ENCODE measurements at places on chromosomes 16 and 17.
A peak's percentile ranks its signal among the peaks of the same experiment; 100 is the strongest.

DNA sequence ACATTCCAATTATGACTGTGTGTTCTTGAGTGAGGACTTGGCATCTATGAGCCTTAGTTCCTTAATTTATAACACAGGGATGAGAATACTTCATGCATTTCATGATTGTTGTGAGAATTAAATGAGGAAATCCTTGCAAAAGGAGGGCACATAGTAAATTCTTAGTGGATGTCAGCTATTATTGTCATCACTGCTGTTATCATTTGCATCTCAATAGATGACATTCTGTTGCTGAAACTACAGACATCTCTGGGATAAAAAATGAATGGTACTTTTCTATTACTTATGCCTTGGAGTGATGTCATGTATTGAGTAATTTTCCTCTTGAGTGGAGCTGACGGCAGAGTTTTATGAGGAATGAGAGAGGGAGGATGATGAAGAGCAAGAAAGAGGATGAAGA is 184.4 kb upstream of the CDH11 start:
- no peak for DNase-seq

DNA sequence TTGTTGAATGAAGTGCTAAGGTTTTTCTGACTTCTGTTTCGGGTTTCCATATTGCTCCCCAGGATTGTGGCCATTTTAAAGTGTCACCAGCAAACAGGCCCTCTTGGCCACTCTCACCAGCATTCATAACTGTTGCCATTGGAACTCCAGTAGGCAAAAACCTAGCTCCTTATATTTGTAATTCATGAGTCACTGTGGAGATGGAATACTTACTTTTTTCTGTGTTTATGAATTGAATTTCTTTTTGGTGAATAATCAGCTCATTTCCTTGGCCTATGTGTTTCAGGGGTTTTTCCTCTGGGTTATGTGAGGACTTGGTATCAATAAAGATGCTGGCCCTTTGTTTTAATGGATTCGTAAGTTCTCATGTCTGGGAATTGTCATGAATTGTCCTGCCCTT is 255.1 kb downstream of the SNX29 start:
- peak; percentile 34 for DNase-seq

- no peak for DNase-seq
These were observed 964 bp upstream of the FAAP100 start for GRCh38 chr17:81553018-81553615.

GRCh38 chr17:77441940-77442339 is 301.2 kb downstream of the SEC14L1 start:
- no peak for DNase-seq

GRCh38 chr16:30472328-30472942 is at the start of gene ITGAL:
TSS of gene ITGAL (plus strand) at chr16:30472742. CDS start at chr16:30472838, 96 bp downstream.
- DNase-seq, result no peak

- DNase-seq, result no peak
These were observed 54.2 kb downstream of the SREBF1 start for GRCh38 chr17:17782523-17783115.

- DNase-seq, result peak; percentile 63
These were observed 229.6 kb downstream of the MRTFB start for GRCh38 chr16:14300705-14301168.

DNA sequence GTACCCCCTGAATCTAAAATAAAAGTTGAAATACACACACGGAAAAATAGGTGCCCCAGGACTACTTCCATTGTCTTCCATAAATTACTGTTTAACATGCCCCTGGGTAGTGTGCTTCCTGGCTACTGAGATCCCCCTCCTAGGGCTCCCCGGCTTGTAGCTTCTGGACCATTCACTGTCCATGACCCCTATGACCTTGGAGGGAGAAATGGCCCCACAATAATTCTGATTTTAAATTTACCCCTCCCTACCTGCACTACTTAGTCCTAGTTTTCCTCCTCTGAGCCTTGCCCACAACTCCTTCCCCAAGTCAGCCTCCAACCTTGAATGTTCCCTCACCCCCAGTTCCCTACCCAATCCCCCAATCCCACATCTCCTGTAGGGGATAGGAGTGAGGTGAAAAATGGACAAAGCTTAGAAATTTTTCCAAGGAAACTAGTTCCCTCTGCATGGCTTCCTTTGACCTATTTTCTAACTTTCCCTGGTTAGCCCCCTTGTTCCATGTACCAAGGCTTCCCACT is 9.5 kb upstream of the MSL1 start:
- no peak for DNase-seq

GRCh38 chr16:67174706-67175231 is 4.4 kb downstream of the NOL3 start:
- DNase-seq, result no peak

- no peak for DNase-seq
These were observed 592.5 kb upstream of the CA10 start for GRCh38 chr17:52751051-52751450.

DNA sequence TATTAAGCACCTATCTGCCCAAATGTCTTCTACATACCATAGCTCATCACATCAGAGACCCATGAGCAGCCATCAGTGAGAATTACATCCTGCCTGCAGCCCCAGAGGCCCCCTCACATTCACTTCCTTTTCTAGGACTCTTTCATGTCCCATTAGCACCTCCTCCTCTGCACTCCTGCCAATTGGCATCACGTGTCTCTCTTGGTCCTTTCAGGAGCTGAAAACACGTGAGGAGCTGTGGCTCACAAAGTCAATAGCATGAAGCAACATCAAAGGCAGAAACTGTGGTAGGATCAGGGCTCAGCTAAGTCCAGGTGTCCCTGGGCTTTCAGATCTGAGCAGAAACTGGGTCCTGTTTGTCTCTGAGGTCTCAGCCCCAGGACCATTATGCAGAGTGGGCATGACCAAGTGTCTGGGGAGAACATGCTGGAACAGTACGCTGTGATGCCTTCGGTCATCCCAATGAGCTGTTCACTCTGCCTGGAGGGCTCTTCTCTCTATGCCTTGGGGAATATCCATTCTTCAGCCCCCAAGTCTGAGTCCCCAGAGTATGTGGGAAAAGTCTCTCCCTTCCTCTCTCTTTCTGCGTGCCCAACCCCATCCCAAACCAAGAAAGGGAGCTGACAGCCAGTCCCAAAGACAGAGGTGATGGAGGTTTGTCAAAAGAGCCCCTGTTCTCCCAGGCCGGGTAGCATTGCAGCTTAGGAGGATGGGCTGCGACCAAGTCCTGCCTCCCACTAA is 457.0 kb upstream of the CDH5 start:
- DNase-seq, result no peak

DNA sequence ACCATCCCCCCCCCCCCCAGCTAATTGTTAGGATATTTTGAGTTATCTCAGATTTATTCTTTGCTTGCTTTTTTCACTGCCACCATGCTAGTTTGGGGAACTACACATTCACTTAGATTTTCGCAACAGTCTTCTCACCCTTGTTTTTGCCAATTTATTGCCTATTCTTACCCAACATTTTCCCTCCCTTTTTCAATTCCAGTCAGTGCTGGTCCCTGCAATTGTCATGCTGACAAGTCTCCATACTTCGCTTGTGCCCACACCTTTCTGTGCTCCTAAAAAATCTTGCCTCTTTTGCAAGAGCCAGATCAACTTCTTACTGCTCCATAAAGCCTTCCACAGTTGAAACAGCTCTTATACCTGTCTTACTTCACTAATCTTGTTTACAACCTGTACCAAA is 16.3 kb downstream of the TNRC6A start:
- DNase-seq, result no peak

DNA sequence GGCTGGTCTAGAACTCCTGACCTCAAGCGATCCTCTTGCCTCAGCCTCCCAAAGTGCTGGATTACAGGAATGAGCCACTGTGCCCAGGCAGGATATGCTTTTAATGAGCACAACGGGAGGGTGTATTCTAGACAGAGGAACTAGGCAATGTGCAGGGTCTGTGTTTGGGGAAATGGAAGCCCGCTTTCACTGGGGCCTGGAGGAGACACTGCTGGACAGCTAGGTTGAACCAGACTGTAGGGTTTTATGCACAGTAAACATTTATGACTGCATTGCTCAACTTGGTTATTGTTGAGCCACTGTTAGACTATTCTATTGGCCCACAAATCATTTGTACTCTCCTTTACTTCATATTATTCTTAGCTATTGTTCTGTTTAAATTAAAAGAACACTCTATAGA is 10.2 kb upstream of the SIAH1 start:
- no peak for DNase-seq

- no peak for DNase-seq
These were observed 44.8 kb downstream of the BEAN1 start for GRCh38 chr16:66471716-66472393.

- no peak for DNase-seq
These were observed 13.8 kb downstream of the CORO7 start for GRCh38 chr16:4402439-4403132.

GRCh38 chr17:42133461-42134041 is 10.9 kb downstream of the HSPB9 start:
- DNase-seq, result no peak

GRCh38 chr17:77872714-77873499 is 85.6 kb upstream of the TNRC6C start:
- DNase-seq, result no peak

DNA sequence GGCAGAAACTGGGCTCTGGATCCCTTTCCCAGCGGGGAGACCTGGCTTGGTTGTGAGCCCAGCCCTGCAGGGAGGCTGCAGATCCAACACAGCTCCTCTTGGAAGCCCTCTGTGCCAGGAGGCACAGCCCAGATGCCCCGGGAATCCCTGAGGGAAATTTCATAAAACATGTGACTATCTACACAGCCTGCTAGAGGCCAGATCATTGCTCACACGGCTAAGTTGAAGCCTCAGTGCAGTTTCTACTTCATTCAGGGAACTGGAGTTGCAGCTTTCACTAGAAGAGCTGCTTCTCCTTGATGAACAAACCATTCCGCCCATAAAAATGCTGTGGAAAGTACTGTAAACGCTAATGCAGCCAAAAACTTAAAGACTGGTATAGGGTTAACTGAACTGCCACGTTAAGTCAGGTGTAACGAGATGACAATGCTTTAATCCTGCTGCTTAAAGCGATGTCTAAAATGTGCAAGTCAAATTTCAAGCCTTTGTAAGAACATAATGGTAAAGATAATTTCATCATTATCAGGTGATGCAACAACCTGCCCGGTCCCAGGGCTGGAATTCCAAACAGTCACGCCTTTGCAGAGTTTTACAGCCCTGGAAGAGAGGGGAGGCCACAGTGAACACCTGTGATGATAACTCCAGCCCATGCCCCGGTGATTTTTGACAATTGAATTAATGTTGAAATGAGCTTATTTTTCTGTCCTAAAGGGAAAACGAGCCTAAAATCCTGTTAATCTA is 172.5 kb downstream of the ZFHX3 start:
- DNase-seq, result no peak

- no peak for DNase-seq
These were observed 902 bp downstream of the SCRN2 start for GRCh38 chr17:47840001-47840741.

DNA sequence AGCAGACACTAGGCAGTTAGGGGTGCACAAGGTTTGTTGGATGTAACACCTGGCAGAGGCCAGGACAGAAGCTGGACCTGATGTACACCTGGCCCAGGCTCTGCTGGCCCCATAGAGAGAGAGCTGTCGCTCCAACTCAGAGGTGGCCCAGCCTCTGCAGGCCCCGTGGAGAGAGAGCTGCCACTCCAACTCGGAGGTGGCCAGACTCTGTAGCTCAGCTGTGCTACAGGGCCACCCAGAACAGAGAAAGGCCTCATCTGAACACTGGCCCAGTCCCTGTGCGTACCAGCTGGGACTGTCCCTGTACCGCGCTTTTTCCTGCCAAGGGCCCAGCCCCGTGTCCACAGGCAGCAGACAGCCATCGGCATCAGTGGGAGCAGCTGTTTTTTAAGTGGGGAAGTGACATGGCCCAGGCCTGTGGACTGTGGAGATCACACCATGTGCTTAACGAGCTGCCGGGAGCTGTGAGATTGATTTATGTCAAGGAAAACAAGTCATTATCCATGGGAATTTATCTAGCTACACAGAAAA is 176.4 kb upstream of the CHMP6 start:
- DNase-seq, result no peak

- no peak for DNase-seq
These were observed 3.1 kb downstream of the HIC1 start for GRCh38 chr17:2057760-2058585.

- no peak for DNase-seq
These were observed 18.0 kb upstream of the KCNJ18 start for GRCh38 chr17:21674242-21674731.

DNA sequence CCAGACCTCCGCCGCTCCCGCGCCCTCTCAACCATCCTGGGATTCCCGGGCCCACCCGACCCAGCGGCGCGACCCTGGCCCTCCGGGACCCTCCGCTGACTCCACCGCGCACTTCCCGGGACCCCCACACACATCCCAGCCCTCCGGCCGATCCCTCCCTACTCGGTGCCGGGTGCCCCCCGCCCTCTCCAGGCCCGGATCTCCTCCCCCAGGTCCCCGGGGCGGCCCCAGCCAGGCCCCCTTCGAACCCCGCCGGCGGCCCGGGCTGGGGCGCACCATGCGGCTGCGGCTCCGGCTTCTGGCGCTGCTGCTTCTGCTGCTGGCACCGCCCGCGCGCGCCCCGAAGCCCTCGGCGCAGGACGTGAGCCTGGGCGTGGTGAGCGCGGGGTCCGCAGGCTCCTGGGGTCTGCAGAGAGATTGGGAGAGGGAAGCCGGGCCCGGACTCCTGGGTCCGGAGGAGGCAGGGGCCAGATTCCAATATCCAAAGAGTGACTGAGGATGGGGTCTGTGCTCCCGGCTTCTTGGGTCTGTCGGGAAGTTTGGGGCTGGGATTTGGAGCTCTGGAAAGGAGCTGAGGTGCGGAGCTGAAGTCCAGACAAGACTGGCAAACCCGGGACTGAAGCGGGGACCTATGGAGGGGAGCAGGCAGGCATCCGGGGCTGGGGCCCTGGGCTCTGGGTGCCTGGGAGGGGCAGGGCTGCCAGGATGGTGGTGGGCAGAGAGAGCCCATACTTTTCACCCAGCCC is 453 bp downstream of the MMP25 start:
- DNase-seq, result no peak

- DNase-seq, result peak; percentile 79
These were observed 87.3 kb downstream of the MAP2K6 start for GRCh38 chr17:69501591-69502468.

DNA sequence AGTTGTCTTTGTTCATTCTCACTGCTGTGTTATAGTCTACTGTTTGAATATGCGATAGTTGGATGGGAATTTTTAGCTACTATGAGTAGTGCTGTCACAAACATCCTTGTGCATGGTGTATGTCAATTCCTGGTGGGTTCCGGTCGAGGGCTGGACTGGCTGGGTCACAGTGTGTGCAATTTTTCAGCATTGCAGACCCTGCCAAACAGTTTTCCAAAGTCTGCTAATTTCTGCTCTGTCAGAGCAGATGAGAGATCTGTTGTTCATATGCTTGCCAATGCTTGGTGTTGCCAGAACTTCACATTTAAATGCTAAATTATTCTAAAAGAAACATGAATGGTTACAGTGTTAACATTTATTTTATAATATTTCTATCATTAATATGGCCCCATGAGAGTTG is 3.6 kb upstream of the C16orf96 start:
- DNase-seq, result no peak

DNA sequence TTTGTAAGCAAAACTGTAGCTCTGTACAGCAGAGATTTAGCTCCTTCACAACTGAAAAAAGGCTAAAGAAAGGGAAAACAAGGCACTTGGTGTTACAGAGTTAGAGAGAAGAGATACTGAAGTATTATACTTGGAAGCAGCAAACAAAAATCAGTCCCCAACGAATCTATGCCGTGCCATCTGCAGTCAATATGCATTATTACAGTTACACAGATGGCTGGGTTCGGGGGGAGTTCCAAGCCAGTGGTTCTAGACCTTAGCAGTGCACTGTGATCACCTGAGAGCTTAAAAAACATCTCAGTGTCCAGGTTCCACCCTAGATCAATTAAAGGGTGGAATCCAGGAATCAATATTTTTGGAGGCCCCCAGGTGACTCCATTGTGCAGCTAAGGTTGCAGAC is 489.9 kb downstream of the SHISA9 start:
- no peak for DNase-seq

GRCh38 chr17:56297184-56297583 is 143.9 kb downstream of the ANKFN1 start:
- no peak for DNase-seq
